ENCODE measurements at places on chromosomes 7 and 10.
A peak's percentile ranks its signal among the peaks of the same experiment; 100 is the strongest.

- no peak for DNase-seq
Observed at GRCh38 chr7:111820621-111821020, 258.3 kb upstream of the IMMP2L start.

DNA sequence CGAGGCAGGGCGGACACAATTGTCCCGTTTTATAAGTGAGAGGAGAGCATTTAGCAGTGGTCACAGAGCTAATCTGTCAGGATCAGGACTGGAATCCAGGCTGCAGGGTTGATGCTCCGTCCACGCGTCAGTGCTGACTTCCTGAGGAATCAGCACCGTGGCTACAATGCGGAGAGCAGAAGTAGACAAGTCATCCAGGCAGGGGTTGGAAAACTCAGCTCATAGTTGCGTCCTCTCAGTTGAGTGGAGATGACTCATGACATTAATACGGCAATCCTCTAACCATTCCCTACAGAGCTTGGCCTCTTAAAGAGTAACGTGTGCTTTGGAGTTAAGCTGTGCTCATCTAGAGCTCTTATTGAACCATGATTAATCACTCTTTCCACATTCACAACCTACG lies 17.1 kb upstream of the HTR5A start:
- no peak for DNase-seq

- DNase-seq = no peak
Observed at GRCh38 chr7:1238931-1239802, 6.5 kb downstream of the UNCX start.

- DNase-seq = no peak
Observed at GRCh38 chr10:31687663-31688482, 240.8 kb downstream of the ARHGAP12 start.

DNA sequence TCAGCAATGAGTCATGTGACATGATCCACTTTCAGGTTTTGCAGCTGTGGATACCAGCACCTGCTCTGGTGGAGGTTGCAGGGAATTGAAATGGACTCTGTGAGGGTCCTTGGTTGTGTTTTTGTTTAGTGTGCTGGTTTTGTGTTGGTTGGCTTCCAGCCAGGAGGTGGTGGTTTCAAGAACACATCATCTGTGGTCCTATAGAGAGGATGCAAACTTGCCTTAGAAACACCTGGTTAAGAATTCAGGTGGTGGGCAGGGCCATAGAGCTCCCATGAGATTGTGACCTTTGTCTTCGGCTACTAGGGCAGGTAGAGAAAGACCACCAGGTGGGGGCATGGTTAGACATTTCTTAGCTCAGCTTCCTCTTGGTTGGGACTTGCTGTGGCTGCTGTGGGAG lies 59.2 kb upstream of the CYP2C9 start:
- no peak for DNase-seq

DNA sequence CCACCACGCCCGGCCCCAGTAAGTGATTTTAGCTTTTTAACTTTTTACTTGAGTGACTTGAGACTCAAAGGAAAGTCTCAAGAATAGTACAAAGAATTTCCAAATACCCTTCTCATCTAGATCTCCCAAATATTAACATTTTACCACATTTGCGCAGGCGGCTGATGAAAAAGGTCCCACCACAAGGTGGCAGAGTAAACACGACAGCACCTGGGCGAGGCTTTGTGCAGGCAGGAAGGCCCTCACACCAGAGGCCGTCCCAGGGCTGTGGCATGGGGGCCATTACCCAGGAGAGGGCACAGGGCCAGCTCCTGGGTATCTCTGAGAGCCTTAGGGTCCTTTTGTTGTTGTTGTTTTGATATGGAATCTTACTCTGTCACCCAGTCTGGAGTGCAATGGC lies 50.0 kb upstream of the WIPI2 start:
- DNase-seq = no peak

DNA sequence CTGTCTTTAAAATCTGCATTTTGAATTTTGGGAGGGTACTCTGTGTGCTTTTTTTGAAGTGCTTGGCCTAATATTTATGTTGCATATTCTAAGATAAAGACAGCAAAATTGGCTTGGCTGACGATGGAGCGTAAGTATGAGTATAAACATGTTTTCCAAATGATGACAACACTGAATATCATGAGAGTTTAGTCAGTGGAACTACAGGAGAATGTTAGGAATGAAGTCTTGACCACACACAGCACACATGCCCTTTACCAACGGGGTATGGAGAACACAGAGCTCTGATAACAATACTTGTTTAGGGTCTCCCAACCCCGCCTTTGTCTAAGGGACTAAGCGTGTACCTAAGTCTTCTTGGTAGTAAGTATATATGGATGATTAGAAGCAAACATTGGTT lies 253.9 kb upstream of the FZD8 start:
- DNase-seq = no peak

- no peak for DNase-seq
Observed at GRCh38 chr7:27239387-27240014, 3.1 kb upstream of the EVX1 start.

DNA sequence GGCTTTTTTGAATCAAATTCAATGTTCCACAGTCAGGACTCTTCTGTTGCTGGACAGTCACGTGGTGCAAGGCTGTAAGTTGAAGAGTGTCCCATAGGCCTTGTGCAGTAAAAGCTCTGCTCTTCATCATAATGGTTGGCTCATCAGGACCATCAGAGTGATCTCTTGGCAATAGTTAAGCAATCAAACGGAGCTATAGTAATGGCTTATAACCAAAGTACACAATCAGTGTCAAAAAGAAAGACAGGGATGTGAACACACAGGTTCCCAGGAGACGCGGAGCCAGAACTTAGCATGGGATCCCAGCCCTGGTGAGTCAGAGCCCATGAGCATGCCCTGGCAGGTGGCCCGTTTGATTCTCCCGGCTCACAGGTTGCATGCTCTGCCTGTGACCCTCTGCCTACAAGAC lies 10.8 kb upstream of the GPNMB start:
- no peak for DNase-seq

DNA sequence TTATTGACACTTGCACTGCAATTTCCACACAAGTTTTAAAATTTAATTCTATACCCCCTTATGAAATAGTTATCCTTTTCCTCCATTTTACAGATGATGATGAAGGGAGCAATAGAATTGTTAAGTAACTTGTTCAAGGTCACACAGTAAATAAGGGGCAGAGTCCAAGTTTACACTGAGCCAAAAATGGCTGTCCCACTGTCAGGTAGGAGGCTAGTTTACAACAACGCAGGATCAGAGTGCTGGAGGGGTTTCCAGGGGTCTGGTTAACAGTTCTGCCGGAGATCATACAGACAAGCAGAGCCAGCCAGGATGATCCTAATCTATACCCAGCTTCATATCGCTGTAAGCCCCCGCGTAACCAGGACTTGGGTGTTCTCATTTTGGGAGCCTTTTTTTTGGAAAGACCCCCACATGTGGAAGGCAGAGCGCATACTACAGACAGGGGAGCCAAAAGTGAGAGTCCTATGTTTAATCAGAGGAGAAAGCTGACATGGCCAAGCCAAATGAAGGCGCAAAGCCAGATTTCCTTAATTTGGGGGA lies 524 bp upstream of the UNC5B start:
- no peak for DNase-seq

DNA sequence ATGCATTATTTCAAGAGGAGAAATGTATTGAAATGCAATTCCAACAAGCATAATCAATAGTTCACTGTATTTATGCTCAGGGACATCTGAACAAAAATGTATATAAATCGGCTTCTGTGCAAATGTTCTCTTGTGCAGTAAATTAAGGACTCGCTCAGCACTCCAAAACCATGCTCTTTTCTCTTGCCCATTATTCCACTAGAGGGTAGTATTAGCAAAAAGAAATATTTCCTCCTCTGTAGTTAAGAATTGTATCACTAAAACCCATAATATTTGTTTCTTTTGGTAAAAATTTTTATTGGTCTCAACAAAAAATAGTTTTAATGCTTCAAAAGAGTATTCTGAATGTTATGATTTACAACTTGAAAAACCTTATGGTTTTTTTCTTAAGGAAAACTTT lies 803.1 kb downstream of the PCDH15 start:
- DNase-seq = no peak

DNA sequence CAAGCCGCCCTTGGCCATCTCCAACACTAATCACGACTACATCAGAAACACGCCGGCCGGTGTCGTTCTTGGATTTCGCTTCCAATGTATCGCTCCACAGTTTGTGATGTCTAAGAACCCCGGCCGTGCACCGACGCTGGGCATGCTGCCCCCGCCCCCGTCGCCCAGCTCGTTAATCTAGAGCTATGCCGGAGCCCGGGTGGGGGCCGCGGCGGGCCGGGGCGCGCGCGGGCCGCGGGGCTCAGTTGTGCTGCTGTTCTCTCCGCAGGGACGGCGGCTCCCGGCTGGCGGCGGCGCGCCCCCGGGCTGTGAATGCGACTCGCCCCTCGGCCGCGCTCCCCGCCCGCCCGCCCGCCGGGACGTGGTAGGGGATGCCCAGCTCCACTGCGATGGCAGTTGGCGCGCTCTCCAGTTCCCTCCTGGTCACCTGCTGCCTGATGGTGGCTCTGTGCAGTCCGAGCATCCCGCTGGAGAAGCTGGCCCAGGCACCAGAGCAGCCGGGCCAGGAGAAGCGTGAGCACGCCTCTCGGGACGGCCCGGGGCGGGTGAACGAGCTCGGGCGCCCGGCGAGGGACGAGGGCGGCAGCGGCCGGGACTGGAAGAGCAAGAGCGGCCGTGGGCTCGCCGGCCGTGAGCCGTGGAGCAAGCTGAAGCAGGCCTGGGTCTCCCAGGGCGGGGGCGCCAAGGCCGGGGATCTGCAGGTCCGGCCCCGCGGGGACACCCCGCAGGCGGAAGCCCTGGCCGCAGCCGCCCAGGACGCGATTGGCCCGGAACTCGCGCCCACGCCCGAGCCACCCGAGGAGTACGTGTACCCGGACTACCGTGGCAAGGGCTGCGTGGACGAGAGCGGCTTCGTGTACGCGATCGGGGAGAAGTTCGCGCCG lies 1.9 kb downstream of the VWC2 start:
- peak; percentile 38 for DNase-seq

- DNase-seq = no peak
Observed at GRCh38 chr7:148222721-148223120, 367.8 kb upstream of the C7orf33 start.

DNA sequence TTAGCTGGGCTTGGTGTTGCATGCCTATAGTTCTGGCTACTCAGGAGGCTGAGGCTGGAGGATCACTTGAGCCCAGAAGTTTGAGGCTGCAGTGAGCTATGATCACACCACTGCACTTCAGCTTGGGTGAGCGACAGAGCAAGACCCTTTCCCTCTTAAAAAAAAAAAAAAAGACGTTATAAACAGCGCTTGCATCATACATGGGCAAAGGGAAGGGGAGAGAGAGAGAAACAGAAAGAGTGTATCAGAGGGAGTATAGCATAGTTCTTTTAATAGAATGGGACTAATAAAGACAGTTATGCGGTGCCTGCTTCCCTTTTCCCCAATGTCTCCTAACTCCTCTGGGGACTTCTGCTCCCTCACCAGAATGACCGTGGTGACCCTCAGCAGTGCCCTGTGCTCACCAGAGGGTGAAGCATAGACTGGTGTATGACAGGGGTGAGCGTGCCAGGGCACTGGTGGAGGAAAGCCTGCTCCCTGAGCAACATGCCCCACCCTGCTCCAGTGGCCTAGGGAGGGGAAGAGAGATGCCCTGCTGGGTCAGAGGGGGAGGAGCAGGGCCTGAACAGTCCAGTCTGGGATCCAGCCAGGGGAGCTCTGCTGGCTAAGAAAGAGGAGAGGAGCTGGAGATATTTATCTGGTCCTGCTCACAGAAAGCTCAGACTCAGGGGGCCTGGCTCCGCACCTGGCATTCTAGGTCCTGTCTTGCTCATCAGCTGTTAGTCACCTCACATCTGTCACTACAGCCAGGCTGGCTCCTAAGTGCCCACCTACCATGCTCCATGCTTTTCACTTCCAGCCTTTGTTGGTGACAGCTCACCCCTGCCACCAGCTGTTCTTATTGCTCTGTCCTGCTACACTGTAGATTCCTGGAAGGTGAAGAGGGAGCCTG lies 2.2 kb downstream of the PDZD7 start:
- no peak for DNase-seq

DNA sequence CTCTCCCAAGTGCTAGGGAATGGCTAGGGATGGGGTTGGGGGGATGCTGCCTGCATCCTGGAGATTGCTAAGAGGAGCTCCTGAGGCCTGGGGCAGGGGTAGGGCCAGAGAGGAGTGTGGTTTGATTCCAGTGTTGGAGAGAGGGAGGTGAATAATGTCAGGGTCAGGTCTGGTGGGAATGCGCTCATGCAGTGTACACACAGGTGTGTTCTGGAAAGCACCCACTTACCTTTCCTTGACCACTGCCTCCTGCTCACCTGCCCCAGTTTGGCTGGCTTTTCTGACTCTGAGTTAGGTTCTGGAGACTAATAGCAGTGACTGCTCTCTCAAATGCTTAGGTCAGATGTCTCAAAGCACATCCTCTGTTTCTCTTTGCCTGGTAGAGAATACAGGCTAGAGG lies 135.4 kb upstream of the BMPER start:
- no peak for DNase-seq

- no peak for DNase-seq
Observed at GRCh38 chr7:51024867-51025266, 242.2 kb upstream of the GRB10 start.

DNA sequence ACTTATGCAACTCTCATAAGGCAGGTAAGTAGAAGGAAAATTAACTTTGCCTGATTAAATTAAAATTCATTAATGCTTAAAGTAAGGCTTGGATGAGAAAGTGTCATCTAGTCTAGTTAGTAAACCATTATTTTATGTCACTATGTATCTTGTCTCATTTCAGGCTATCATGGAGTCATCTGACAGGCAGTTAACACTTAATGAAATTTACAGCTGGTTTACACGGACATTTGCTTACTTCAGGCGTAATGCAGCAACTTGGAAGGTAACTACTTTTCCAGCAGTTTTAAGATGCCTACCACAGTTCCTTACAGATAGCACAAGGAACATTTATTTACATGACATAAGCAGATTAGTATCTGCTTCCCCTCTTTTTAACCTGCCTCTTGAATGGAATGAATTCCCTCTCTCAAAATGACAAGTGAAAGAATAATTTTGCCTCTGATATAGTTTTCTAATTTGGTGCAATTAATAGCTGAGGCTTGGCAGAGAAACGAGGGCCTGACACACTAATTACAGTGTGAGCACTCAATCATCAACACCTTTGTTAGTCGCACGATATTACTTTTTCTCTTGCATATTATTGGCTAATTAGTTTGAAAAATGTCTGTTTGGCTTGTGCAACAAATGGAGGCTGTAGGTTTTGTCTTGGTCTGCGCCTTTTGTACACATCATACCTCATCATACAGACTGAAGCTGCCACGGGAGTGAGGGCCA lies 245.0 kb downstream of the FOXP2 start:
- DNase-seq = no peak

DNA sequence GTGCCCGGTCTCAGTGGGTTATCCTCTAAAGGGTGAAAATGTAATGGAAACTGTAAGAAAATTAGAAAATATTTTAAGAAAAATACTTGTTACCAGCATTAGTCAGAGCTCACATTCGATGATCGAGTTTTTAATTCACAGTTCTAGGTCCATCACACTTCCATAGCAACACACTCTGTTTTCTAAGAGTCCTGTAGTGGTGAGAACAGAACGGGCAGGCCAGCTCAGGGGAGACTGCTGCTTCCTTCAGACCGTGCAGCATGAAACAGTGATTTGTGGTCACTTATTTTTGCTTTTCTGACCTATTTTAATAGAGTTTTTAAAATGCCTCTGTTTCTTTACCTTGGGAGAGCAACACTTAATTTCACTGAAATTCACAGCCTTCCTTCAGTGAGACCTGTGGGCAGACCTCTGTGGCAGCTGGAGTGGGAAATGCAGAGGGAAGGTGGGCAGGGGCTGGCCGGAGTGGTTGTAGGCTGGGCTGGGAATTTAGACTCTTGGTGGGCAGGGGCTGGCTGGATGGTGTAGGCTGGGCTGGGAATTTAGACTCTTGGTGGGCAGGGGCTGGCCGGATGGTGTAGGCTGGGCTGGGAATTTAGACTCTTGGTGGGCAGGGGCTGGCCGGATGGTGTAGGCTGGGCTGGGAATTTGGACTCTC lies 1.5 kb downstream of the SUN1 start:
- no peak for DNase-seq
